ENCODE measurements at places on chromosomes 1 and 21.

- no peak for DNase-seq
These were observed 15.6 kb upstream of the THEMIS2 start for GRCh38 chr1:27856561-27857343.

- no peak for DNase-seq
These were observed 597.2 kb upstream of the ZP4 start for GRCh38 chr1:238487931-238488330.

DNA sequence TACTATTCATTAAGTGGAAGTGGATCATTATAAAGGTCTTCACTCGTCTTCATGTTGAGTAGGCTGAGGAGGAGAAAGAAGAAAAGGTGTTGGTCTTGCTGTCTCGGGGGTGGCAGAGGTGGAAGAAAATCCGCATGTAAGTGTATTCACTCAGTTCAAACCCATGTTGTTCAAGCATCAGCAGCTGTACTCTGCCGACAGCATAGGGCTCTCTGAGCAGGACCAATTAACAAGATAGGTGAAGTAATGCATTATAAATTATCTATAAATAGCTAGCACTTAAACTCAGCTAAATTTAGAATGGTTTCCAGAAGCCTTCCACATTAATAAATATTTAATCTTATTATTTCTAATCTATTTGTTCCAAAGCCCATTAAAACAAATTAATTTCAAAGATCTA lies 116.8 kb downstream of the RGS2 start:
- DNase-seq, result no peak

DNA sequence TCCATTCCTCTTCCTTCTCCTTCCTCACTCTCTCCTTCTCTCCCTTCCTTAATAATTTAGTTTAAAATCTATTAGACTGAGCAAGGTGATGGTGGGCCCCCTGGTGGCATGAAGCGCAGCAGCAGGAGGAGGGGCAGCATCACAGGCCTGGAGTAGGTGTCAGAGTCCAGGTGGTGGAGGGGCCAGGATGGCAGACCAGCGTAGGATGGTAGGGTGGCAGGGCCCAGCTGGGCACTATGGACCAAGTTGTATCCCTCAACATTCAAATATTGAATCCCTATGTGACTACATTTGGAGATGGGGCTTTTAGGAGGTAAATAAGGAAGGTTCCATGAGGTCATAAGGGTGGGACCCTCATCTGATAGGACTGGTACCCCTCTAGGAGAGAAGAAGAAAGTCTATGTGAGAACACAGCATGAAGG lies 61.0 kb downstream of the WDR4 start:
- peak; percentile 35 for DNase-seq

DNA sequence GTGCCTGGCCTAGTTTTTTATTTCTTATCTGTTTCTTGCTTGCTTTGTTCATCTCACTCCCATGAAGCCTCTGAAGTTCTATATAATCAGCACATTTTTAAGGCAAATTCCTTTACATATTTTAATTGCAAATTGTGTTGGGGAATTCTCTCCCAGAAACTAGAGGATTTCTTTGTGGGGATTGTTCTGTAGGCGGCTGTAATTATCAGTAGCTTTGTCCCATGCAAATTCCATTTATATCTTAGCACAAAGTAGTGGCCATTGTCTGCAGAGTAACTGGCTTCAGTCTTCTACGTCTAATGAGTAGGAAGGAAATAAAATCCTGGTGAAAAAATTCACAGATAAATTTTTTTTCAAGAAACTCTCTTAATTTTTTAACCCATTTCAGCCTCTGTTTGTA lies 35.7 kb downstream of the CLEC20A start:
- no peak for DNase-seq

DNA sequence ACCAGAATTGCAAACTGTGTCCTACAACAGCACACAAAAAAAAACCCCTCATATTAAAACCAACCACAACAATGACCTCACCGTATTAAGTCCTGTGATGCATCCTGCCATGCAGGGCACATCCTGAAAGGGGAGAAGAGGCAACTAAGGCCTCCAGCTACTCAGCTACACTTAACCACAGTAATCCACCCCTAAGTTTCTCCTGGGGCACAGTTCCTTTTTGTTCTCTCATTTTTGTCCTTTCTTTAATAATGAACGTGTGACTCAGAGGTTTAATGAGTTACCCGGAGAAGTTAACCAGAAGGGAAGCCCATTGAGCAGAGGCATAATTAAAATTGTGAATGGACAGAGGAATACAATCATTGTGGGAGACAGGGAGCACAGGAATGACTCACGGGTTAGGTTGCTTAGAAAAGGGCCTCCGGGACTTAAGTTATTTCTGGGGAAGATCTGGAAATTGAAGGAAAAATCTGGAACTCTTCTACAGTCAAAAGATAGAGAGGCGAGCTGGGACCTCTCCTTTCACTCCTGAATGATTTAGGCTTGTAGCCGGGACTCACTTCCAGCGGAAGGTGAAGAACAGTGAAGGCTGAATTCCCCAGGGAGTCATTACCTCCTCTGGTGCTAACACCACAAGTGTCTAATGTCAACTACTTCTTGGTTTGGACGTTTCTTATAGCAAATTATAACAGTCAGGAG lies 36.9 kb upstream of the HIVEP3 start:
- no peak for DNase-seq

- no peak for DNase-seq
These were observed 11.8 kb downstream of the IER5 start for GRCh38 chr1:181100015-181100905.

- DNase-seq, result no peak
These were observed 8.0 kb downstream of the RRP1B start for GRCh38 chr21:43667191-43667904.

DNA sequence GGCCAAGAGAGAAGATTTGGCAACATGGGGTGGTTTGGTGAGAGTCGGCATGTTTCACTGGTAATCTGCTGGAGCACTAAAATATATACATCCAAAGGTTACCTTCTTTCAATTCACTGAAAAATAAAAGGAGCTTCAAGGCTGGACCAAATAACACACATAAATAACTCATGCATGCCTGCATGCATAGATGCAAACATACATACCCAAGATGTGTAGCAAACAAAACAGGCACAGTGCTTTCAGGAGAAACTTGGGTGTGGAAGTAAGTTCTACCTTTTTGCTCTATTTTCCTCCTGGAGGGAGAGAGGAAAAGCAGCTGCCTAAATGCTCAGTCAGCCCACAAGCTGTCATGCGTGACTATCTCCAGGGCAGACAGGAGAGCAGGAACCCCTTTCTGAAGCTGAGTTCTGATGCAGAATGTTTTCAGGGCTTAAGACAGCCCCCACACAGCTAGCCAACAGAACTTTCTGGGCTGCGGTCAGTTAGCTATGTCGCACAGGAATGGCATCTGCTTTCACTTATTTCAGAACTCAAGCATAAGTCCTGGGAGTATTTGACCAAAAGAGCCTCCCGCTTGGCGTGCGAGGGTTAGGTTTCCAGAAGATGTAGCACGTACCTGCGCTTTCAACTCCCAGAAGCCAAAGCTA lies 166.2 kb downstream of the TOMM20 start:
- DNase-seq, result no peak

- DNase-seq, result no peak
These were observed 1.7 kb upstream of the TRIM33 start for GRCh38 chr1:114512595-114513280.

All from stimulated activated CD8-positive, alpha-beta memory T cell treated with anti-CD3 and anti-CD28 coated beads, Interleukin-15, amount 100 ng/mL, for 1 hour (primary cell).